ENCODE measurements at places on chromosomes 7 and 10.

- DNase-seq, result peak; percentile 19
Observed at GRCh38 chr7:95199779-95200558, 124.4 kb downstream of the PON1 start.

DNA sequence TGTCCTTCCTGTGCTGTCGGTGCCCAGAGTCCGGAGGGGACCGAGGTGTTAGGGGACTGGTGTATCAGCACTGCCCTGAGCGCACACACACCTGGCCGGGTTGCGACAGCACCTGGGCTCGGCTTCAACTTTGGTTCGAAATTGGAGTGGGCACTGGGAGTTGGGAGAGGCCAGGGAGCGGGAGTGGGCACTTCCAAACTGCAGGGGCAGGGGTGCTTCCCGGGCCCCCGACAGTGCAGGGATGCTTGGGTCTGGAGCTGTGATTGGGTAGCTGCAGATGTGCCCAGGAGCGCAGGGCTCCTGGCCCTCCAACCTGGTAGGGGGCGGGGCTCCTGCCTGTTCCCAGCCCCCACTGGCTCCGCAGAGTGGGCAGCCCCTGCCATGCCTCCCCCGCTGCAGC lies 7.7 kb downstream of the BBS9 start:
- no peak for DNase-seq

DNA sequence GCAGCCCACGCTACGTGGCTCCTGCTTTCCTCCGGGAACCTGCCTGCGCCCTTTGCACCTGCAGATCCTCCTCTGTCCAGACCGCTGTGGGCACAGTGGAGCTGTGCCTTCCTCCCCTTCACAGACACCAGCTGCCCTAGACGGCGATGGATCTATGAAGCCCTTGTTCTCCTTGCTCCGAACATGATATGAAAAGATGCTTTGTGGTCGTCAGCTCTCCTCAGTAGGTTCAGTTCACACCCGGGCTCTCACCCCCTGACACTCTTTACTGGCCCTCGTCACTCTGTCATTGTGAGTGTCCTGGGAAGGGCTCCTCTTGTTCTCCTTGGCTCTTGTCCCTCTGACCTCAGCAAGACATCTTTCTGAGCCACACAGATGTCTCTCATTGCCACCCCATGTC lies 4.2 kb downstream of the ZNF488 start:
- no peak for DNase-seq

GRCh38 chr10:99521765-99522469 lies 10.8 kb upstream of the NKX2-3 start:
- no peak for DNase-seq

GRCh38 chr10:23514321-23514720 lies 75.4 kb downstream of the OTUD1 start:
- no peak for DNase-seq

DNA sequence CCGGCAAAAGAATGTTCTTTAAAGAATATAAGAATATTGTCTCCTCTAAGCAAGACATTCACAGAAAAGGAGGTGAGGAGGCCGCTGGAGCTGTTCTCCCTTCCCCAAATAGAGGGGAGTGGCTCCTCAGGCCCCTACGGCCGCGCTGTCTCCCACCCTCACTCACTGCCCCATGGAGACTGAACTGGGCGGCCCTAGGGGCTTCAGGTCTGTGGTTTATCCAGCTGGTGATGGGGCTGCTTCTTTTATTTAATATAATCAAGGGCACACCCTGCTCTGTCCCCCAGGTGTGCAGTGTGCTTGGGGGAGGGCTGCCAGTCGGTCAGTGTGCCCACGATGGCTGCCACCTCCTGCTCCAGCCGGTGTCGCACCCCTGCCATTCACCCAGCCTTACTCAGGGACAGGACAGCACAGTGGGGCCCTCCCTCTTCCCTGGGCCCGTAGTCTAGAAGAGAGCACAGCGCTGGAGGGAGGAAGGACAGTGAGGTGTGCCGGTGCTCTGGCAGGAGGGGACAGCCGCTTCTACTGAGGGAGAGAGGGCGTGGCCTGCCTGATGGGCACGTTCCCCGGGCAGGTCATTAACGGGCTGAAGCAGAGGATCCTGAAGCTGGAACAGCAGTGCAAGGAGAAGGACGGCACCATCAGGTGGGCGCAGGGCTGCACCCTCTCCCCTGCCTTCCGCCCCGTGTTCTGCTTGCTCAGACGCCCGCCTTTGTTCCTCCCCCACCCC lies 23.4 kb downstream of the IQCE start:
- no peak for DNase-seq

DNA sequence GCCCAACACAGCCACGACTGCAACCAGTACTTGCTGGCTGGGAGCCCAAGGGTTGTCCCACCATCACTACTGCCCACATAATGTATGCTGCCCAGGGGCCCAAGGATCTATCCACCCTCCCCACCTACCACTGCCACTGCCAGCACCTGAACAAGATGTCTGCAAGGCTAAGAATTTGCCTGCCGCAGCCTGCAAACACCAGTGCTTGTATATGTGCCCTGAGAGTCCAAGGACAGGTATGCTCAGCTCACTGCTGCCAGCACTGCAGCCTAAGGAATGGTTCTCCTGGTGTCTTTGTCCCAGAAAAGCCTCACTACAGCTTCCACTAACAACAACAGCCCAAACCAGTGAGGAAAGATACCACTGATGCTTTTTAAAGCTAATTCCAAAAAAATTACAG lies 1174.0 kb downstream of the SORCS1 start:
- no peak for DNase-seq

DNA sequence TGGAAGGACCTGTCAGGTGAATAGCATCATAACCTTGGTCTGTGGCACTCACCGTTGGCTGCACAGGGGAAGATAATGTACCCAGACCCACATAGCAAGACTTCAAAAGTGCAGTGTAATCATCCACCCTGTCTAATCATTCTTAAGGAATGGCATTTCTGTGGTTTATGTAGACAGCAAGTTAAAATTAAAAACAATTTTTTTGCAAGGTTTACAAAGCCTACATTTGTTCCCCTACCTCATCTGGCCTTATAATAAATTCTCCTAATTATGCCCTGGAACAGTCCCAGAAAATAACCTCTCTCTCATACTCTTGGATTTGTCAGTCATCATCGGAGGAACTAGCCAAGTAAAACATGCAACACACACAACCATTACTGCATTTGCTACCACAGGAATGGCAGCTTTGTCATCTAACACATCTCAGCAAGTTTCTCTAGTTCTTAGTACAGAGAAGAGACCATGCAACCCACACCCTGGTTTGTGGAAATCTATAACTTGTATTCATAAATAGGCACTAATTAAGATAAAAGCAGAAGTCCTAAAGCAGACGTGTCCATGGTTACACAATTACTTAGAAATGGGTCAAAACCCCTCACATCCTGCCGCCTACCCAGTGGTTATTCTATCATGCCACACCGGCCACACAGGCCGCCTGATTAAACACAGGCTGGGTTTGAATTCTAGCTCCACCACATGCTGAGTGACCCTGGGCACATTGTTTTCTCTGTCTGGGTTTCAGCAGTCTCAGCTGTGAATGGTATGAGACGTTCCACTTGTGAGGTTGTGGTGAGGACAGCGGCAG lies 19.1 kb downstream of the ABLIM1 start:
- DNase-seq, result no peak

GRCh38 chr7:81407094-81407493 lies 362.8 kb downstream of the HGF start:
- DNase-seq, result no peak

DNA sequence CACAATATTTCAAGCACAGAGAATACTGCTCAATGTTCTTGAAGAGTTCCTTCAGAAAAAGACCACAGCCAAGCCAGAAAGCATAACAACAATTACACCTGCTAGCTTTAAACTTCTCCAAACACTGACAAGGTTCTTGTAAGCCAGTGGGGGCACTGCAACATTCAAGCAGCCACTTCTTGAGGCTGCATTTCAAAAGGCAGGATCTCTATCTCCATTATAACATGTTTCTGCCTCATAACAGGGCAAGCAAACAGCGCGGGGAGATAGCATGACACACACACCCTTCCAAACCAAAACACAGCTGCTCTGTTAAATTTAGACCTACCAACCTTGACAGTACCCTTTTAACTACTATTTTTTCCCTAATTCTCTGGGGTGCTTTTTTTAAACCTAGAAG lies 30.8 kb downstream of the CHCHD3 start:
- peak; percentile 70 for DNase-seq

DNA sequence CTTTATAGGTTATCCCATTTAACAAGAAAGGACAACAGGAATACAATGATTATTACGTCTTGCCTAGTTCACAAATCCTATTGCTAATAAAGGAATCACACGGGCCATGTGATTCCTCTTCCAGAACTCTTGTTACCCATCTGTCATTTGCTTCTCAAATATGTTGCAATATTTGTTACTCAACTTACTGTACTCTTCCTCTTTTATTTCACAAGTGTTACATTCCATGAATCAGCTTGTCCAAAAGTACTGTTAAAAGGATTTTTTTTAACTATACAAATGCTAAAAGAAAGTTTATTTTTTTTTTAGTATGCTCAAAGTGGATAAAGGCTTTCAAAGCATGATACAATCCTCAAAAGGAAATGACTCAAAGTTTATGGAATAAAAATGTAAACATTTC lies 3.9 kb upstream of the CD36 start:
- no peak for DNase-seq

GRCh38 chr10:118590334-118590733 lies 5.1 kb downstream of the PRLHR start:
- peak; percentile 84 for DNase-seq

- DNase-seq, result no peak
Observed at GRCh38 chr7:88072715-88073055, 138.6 kb downstream of the ADAM22 start.

DNA sequence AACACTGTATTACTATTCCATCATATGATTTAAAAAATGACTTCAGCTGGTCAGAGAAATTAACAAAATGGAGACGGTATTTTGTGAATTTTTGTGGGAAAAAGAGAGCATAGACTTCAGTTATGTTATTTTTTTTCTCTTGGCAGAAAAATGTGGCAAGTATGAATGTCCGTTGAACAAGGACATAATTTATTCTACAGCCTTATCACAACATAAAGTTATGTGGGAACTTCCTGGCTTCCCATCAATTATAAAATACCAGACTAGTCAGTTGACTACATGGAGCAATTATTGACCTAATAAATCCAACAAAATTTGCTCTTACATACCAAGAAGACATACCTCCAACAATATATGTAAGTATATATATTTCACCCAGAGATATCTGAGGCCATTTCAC lies 88.6 kb upstream of the PPP1R3A start:
- no peak for DNase-seq

GRCh38 chr10:6643962-6644361 lies 63.9 kb upstream of the PRKCQ start:
- no peak for DNase-seq

DNA sequence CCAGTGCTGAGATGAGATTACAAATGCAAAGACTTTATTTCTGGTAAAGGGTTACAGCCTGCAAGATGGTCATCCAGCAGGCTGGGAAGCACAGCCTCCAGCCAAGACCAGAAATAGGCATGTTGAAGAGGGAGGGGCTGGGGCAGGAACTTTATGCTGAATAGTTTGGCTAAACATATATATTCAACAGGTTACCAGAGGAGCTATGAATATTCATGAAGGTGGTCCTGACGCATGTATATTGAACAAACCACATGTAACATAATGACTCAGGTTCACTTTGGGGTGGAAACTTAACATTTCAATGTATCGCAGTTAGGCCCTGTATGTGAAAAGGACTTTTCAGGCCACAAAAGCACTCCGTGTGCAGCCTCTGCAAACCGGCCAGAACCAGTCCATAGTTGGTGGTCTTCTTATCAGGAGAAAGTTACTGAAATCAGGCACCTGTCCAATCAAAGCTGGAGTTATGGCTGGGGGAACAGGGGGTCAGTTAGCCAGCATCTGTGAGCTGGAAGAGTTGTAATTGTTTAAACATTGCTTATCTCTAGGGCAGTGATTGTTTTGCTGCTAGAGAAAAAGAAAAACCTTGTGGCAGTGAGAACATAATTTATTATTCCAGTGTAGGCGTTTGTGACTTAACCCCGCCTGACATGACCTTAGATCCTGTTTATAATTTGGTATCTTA lies 372.9 kb upstream of the AUTS2 start:
- DNase-seq, result no peak

- no peak for DNase-seq
Observed at GRCh38 chr10:75770626-75771081, 339.2 kb downstream of the LRMDA start.

GRCh38 chr7:112080441-112080840 lies 125.8 kb downstream of the DOCK4 start:
- DNase-seq, result no peak

- no peak for DNase-seq
Observed at GRCh38 chr7:80154656-80155333, 20.2 kb downstream of the GNAI1 start.

GRCh38 chr10:50927522-50928189 lies 42.2 kb upstream of the A1CF start:
- no peak for DNase-seq

All from DMS79 treated with DMSO at 0.1 percent for 48 hours (cell line).